Stimulated activated CD8-positive, alpha-beta memory T cell treated with anti-CD3 and anti-CD28 coated beads, Interleukin-4, amount 100 ng/mL, for 1 hour (primary cell): ENCODE measurements at places on chromosomes 7 and 10.

- no peak for DNase-seq
These were observed 500.9 kb downstream of the NEBL start for GRCh38 chr10:20396205-20396604.

DNA sequence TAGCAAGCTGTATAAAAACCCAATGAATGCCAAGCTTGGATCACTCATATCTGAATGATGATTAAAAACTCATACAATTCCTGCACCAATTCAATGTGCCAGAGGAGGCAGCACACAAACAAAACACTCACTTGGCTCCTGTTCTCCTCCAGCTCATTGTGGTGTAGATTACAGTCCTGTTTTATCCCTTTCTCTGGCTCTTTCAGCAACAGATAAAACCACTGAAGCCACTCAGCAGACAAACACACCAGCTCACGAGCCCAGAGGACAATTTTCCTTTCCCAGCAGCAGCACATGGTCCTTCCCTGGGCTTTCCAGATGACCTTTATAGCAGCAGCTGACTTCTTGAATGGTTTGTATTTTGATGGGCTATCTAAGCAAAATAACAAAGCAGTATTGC, 107.3 kb upstream of the STARD3NL start:
- DNase-seq: no peak

- DNase-seq: no peak
These were observed 30.9 kb upstream of the PLXDC2 start for GRCh38 chr10:19785366-19785765.

DNA sequence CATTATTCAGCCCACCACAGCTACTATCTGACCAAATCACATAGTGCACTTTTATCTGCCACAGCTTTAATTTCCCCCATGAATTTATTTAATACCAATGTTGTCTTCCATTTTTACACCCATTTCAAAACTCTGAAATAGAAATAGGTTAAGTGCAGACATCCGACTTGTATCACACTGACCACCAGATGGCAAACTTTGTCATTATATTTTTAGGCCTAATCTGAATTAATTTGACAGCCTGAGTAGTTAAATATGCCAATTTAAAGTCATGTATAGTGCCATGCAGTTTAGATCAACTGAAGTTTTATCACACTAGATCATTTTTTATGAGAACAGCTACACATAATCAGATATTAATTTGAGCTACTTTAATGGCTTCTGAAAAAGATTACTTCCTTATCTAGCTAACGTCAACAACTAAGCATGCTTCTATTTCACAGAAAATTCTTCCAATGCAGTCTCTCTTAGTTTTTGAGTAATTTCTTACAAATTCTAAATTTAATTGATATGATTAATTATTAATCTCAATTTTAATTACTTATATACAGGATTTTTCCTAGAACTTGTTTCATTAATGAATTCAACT, 566.4 kb downstream of the GFRA1 start:
- DNase-seq: no peak

DNA sequence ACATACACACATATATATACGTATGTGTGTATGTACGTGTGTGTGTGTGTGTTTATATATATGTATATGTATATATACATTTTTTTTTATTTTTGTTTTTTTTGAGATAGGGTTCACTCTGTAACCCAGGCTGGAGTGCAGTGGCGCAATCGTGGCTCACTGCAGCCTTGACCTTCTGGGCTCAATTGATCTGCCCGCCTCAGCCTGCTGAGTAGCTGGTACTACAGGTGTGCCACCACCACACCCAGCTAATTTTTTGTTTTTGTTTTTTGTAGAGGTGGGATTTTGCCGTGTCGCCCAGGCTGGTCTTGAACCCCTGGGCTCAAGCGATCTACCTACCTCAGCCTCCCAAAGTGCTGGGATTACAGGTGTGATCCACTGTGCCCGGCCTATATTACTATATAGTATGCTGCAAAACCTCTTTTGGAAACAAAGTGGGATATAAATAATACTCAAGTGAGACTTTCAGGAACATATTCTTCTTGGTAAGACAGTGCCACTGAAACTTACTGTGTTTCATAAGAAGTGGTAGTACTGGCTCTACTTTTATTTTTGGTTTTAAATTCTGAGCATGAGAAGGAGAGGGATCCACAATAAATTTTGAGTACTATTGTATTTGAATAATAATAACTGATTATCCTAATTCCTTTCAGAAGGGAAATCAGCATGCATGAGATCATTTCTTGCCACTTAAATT, 51.0 kb downstream of the MLLT10 start:
- no peak for DNase-seq

DNA sequence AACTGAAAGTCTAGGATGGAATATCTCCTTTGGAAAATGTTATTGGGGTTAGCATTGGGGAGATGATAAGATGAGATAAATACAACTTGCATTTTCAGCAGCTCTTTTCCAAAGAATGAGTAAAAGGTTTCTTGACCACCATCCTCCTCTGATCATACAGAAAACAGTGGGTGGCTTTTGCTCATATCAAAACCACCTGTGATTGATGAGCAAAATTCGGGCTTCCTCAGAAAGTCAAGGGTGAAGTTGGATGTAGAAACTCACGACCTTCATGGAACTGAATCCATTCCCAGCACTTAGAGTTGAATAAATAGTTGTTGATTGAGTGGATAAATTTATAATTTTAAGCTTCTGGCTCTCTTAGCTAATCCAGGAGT, 158.4 kb downstream of the DNAJB6 start:
- DNase-seq: no peak

DNA sequence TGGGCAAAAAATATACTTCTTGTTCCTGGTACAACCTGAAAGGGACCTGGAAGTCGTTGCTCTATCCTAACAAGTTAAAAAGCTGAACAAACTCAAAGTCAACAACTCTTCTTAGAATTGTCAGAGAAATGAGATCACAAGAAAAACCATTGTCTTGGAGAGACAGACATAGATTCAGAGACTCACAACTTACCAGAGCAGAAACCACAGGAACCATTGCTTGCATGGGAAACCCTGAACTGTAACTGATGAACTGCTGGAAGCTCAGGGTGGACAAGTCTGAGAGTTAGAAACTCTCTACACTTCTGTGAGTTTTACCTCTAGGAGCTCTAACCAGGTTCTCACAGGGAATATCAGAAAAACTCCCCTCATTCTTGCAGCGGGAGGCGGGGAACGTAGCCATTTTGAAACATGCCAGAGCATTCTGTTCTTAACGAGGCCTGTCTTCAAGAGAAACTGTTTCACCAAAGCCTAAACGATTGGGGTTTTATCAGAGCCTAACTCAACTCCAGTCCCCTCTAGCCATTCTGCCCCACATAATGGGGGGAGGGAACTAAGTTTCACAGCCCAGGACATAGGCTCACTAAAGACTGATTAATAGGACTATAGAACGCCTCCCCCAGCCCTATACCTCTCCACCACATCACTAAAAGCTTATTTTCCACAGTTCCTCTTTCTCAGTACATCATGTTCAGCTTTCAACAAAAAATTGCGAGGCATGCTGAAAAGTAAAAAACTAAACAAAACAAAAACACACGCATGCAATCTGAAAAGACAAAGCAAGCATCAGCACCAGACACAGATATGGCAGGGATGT, 12.0 kb upstream of the GSDME start:
- no peak for DNase-seq
